Iris pigment epithelial cell (primary cell): ENCODE measurements at places on chromosomes 7 and 10.
A peak's percentile ranks its signal among the peaks of the same experiment; 100 is the strongest.

- DNase-seq, result no peak
Measured at GRCh38 chr7:29956487-29956836, 33.1 kb downstream of the SCRN1 start.

GRCh38 chr7:29032146-29032545 is 74.0 kb upstream of the TRIL start:
- DNase-seq, result no peak

- DNase-seq, result no peak
Measured at GRCh38 chr10:72645263-72645858, 19.5 kb upstream of the MICU1 start.

- no peak for DNase-seq
Measured at GRCh38 chr10:75023074-75023473, 88.4 kb upstream of the SAMD8 start.

DNA sequence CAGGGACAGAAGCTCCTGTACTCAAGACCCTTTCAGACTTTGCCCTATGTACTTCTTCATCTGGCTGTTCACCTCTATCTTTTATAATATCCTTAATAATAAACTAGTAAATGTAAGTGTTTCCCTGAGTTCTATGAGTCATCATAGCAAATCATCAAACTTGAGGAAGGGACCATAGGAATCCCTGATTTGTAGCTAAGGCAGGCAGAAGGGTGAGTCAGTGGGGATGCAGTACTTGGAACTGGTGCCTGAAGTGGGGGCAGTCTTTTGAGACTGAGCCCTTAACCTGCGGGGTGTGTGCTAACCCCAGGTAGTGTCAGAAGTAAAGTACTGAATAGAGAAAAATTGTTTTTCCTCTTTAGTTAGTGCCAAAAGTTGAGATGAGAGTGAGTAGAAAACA is 6.2 kb upstream of the TMEM243 start:
- DNase-seq, result peak; percentile 60
